ENCODE measurements at places on chromosomes 7 and 10.

DNA sequence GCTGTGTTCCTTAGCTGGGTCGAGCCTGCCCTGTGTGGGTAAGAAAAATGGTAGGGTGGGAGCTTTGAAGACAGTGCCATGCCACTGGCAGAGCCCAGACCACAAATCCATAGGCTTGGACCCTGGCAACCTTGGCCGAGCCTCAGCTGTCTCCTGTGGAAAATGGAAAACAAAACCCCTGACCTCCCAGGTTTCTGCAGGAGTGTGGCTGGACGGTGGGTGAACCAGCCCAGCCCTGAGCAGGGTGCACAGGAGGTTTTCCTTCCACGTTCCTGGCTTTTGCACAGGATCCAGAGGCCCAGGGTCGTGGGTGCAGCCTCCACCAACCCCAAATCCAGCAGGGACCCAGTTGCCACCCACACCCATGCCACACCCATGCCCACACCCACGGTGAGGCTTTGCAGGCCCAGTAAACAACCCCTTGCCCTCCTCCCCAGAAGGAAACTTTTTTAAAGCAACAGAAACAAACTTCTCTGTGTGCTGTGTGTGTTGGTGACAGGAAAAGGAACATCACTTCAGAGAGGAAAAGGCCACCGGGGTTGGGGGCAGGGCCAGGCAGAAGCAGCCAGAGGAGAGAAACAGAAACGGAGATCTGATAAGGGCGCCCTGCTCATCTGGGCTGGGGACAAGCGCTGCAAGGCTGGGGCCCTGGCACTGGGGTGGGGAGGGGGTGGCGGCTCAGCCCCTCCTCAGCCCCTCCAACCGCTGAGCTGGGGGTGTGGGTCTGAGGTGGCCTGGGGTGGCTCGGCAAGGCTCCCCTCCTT is 20.7 kb upstream of the ZMIZ1 start:
- peak; percentile 42 for DNase-seq

- no peak for DNase-seq
These were observed 340.9 kb upstream of the PCDH15 start for GRCh38 chr10:55141892-55142291.

DNA sequence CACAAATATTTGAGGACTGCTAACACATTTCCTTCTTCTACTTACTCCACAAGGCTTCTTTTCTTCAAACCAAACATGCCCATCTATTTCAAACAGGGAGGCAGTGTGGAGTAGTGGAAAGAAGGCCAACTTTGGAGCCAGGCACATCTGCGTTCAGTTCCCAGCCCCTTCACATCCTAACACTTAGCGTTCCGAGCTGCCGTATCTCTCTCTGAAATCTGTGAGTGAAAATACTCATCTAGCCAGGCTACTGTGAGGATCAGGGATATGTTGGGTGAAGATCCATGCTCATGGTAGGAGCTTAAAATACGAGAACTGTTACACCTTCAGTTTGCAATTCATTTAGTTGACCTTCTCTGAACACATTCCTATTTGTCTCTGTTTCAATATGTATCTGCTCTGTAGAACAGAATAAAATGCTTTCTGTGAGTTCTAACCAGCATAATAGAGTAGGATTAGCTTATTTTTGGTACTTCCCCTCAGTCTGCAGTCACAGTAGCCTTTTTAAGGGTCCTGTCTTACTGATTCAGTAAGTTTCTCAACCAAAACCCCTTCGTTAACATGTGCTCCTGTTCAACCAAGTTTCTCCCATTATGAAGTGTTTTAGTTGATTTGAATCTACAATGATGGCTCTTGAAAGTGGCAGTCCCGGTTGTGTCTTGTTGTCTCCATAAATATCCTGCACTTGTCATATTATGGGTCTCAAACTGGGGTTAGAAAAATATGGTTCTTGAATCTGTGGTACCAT is 3.3 kb upstream of the MEST start:
- DNase-seq, result no peak

- no peak for DNase-seq
These were observed 440.6 kb downstream of the PARD3 start for GRCh38 chr10:34374356-34375045.

- no peak for DNase-seq
These were observed 2.5 kb upstream of the MICALL2 start for GRCh38 chr7:1461646-1462375.

- no peak for DNase-seq
These were observed 7.3 kb downstream of the FLNC start for GRCh38 chr7:128837521-128837921.

GRCh38 chr10:88830643-88831268 is 20.9 kb downstream of the ANKRD22 start:
- DNase-seq, result no peak

DNA sequence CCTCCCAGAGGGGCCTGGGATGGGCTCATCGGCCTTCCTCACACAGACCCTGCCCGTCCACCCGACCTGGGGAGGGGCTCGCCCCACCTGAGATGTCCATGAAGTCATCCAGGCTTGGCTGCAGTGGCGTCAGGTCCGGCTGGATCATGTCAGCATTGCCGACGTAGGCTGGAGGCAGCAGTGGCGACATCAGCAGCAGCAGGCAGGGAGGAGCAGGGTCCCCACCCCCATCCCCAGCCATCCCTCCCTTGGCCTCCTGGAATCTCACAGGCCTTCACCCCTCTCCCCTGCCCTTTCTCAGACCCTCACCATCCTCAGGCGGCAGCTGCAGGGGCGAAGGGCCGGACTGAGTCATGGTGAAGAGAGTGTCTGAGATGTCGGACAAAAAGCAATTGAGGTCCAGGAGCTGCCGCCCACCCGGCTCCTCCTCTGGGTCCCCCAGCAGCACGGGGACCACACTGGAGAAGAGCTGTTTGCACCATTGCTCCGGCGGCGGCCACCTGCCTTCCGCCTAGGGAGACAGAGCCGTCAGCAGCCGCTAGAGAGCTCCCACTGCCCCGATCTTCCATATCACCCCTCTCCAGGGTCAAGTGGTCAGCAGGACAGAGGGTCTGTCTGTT is 18.6 kb downstream of the MLXIPL start:
- DNase-seq, result no peak

- no peak for DNase-seq
These were observed 11.0 kb downstream of the TWIST1 start for GRCh38 chr7:19106241-19107080.

DNA sequence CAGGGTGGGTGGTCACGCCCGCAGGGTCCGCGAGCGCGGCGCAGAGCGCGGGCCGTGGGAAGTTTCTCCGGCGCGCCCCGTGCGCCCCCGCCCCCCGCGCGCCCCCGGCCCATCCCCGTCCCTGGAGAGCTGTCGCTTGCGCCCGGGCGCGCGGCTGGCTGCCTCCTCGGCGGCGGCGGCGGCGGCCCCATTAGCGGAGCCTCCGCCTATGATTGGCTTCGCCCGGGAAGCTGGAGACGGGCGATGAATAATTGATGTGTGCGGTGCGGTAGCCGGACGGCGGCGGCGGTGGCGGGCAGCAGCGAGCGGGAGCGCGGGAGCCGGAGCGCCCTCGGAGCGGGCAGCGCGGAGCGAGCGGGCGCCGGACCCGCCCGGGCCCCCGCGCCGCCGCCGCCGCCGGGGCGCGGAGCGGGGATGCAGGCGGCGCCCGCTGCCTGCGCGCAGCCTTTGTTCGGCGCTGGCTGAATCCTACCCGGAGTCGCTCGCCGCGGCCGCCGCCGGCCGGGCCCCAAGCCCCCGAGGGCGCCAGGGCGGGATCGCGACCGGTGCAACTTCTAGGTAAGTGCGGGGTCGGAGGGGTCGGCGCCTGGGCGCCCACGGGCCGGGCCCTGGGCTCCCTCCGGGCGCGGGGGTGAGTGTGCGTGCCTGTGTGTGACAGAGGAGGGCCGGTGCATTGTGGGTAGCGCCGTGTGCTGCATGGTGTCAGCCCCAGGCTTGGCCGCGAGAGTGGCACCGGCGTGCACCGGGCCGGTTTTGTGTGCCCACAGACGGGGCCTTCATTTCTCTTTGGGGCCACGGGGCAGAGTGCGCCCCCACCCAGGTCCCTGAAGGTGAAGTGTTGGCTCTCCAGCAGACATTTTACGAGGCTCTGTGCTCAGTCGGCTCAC is 103.8 kb upstream of the PPIF start:
- peak; percentile 64 for DNase-seq

GRCh38 chr7:17680943-17681351 is 259.3 kb downstream of the SNX13 start:
- no peak for DNase-seq

DNA sequence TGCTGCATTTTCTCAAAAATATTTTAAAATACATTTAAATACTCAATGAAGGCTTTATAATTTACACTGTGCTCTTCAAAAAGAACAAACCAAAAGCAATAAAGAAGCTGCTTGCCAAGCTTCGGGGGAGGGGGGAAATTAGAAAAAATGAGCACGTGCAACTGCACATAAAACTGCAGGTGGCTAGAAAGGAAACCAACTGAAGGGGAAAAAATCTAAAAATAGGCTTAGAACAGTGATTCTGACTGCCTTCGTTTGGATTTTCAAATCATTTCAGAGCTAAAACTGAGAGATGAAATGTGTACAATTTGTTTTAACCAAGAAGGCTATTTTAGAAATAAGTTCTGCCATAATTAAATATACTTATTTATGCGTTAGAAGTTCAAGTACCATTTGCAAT is 61.4 kb downstream of the ABI1 start:
- DNase-seq, result no peak

DNA sequence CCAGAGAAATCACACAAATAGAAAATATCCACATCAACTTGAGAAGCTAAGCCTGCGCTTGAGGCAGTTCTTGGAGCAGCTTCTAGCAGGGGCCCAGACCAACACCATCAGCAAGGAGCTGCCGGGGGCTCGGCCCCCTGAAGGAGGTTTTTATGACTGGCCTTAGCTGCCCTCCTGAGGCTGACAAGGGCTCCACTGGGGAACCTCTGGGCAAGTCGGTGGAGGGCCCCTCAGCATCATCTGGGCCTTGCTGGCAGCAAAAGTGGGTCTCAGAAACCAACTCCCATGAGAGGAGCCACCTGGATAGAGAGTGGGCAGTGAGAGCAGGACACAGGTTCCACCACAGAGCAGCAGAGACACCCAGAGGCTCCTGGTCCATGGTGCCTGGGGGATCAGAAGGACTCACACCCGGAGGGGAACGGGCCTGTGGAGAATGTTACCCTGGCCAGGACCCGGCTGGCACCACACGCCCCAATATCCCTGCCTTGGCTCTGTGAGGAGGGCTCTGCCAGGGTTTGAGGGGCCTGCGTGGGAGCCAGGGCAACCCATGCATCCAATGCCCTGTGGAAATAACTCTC is 55.9 kb downstream of the NEUROG3 start:
- no peak for DNase-seq

GRCh38 chr7:46960970-46961369 is 620.9 kb downstream of the TNS3 start:
- no peak for DNase-seq

- DNase-seq, result no peak
These were observed 23.5 kb downstream of the AOC1 start for GRCh38 chr7:150875791-150876190.

DNA sequence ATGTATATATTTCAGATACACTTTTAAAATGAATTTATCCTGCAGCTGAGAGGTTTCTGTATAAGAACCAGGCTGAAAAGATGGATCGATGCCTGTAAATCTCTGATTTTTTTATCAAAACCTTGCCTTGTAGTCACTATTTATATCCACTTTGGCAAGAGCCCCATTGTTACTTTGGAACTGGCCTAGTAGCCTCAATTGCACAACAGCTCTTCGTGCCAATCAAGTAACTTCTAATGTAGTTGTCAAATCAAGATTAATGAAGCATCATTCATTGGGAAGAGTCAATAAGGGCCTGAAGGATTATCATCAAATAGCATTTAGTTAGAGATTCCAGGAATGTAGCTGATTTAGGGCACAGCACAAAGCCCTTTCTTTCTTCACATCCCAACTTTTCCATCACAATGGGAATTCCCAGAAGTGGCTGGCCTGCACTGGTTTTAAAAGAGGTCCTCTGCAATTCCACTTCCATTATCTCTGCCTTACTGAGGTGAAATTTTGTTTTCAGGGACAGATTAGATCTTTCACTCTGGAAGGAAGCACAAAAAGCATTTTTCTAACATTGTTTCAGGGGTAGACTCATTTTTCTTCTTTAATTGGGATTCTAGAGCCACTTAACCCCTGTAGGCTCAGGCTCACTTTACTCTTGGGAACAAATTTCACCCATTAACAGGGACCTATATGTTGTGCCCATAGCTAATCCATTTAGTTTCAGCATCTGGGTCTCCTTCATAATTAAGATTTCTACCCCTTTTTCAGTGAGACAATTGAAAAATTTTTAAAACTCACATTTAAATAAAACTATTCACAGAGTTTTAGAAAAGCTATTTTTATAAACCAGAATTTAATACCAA is 97.8 kb downstream of the CALCR start:
- DNase-seq, result no peak

DNA sequence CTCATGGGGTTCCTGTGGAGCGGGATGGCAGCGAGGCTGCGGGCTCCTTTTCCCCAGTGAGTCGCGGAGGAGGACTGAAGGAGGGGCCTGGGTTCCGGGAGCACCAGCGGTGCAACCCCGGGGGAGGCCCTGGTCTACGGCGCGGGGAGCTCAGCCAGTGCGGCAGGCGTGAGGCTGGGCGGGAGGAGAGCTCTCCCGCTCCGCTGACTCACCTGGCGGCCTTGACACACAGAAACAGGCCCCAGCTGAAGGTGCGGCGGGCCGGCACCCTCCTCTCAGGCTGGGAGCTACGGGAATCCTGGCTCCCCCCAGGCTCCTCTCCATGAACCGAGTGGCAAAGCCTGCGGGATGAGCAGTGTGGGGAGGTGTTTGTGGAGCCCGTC is 6.8 kb upstream of the NOM1 start:
- DNase-seq, result no peak

DNA sequence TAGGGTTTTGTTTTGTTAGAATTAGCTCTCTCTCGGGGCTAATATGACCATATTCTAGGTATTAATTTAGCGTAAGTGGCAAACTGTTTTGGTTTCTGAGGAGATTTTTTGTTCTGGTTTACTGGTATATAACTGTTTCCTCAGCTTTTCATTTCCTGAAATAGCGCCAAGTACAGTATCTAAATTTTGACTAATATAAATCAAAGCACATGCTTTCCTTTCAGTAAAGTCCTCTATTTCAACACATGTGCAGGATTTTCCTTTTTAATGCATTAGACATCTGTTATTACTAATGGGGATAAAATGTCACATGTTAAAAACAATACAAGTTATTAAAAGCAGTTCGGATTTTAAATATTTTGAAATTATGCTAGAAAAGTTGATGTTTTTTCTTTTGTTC is 11.3 kb downstream of the FERD3L start:
- no peak for DNase-seq

DNA sequence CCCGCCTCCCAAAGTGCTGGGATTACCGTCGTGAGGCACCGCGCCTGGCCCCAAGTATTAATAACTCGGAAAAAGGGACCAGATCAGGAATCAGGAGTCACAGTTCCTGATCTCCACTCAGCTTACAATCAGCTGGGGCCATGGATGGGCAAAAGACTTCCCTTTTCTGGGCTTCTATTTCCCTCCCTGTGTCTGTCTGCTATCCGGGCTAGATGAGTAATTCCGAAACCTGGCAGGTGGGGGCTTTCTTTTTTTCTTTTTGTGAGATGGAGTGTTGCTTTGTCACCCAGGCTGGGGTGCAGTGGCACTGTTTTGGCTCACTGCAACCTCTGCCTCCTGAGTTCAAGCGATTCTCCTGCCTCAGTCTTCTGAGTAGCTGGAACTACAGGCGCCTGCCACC is 11.6 kb downstream of the RPS24 start:
- DNase-seq, result no peak

- no peak for DNase-seq
These were observed 59.9 kb downstream of the WDR37 start for GRCh38 chr10:1116051-1116450.

GRCh38 chr7:64871761-64872160 is 31.3 kb upstream of the ZNF273 start:
- no peak for DNase-seq

GRCh38 chr10:51080311-51081006 is 6.2 kb downstream of the PRKG1 start:
- no peak for DNase-seq

- peak; percentile 15 for DNase-seq
These were observed at the start of gene MET for GRCh38 chr7:116671681-116672595. Gene MET (plus strand): TSS chr7:116672196. CDS start chr7:116699085, 26,889 bp downstream.
